ENCODE measurements at places on chromosomes 1 and 21. TPM values are rescaled to one million over a fixed set of nuclear protein-coding genes. Genes with fewer than 3 reads are reported as not detected.

GPA33 gene
- total RNA-seq = not detected

CD52 gene
- total RNA-seq = not detected

ASTN1 gene
- total RNA-seq = under 0.01 TPM

LCE2A gene
- not detected for total RNA-seq

OLFM3 gene
- total RNA-seq = not detected

CAMK1G gene
- total RNA-seq = not detected

CEP85 gene
- total RNA-seq = 9.9 TPM

FAM177B gene
- not detected for total RNA-seq
